Naive thymus-derived CD8-positive, alpha-beta T cell (primary cell): ENCODE measurements at places on chromosomes 6 and 20. TPM values are rescaled to one million over a fixed set of nuclear protein-coding genes. Genes with fewer than 3 reads are reported as not detected.
A peak's percentile ranks its signal among the peaks of the same experiment; 100 is the strongest.

WFDC12 gene
- not detected for total RNA-seq

- no peak overlapping the region for H3K4me3 ChIP-seq
- H3K36me3 ChIP-seq: no peaks in the 10 kb centered on the region
- H3K27ac ChIP-seq: no peak overlapping the region
Measured at GRCh38 chr6:12261502-12261901, 28.7 kb upstream of the EDN1 start.

DNA sequence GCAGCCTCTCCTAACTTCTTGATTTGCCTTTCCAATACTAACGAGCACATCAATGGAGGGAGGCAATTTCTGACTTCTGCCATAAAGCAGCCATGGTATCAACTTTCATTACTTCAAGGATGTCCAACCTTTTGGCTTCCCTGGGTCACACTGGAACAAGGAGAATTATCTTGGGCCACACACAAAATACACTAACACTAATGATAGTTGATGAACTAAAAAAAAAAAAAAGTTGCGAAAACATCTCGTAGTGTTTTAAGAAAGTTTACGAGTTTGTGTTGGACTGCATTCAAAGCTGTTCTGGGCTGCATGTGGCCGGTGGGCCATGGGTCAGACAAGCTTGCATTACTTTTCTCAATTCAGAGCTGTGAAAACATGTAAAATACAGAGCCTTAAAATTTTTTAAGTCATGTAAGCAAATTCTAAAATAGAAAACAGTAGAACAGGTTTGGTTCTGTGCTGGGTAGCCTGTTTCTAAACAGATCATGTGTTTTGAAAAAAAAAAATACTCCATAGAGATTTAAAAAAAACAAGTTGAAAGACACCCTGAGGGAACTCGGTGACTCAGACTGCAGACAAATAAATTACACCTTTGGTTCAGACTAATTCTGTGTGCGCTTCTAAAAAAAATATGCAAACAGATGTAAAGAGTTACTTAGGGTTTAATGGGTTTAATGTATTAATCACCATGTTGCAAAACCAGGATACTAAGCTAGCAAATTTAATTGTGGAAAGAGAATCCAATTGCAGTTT, 43.6 kb upstream of the SLC22A23 start:
- no peak overlapping the region for H3K27ac ChIP-seq
- peaks cover 9% of the 10 kb centered on the region for H3K4me1 ChIP-seq
- no peaks in the 10 kb centered on the region for H3K36me3 ChIP-seq

DNA sequence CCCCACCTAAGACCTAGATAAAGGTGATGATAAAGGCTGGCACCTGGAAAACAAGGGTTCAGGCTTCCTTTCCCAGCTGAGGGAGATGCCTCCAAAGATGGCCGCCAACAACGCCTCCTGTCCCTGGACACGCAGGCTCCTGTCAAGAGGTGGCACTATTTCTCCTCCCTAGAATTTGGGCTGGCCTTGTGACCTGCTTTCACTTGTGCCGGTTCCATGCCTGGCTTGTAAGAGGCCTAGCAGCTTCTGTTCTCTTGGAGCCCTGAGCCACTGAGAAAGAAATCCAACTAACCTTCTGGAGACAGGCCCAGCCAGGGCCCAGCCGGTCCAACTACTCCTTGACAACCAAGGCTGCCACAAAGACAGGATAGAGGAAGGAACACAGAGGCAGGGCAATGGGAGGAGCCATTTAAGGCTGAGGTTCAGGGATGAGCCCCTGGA, 60.2 kb upstream of the RALY start:
- peak; percentile 35 for DNase-seq
- H3K27ac ChIP-seq: no peak overlapping the region
- H3K36me3 ChIP-seq: no peaks in the 10 kb centered on the region
- H3K4me1 ChIP-seq: no peaks in the 10 kb centered on the region

DNA sequence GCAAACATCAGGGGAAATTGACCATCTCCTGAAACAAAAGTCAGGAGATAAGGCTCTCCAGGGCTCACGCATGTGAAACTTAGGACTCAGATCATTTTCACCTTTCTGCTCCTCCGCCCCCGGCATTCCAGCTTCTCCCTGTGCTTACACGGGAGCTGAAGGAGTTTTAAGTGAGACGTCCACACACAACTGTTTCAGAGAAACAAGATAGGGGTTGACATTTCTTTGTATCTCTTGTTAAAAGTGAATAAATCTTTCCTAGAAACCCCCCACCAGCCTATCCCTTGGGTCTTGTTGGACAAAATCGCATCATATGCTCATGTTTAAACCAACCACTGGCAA, 46.1 kb downstream of the FAM50B start:
- H3K27me3 ChIP-seq: peaks cover 17% of the 10 kb centered on the region
- DNase-seq: no peak
- H3K4me3 ChIP-seq: no peak overlapping the region
- H3K4me1 ChIP-seq: no peaks in the 10 kb centered on the region
- no peak overlapping the region for H3K27ac ChIP-seq
- no peaks in the 10 kb centered on the region for H3K36me3 ChIP-seq

TRIM15 gene
- not detected for total RNA-seq

- H3K27me3 ChIP-seq: no peaks in the 10 kb centered on the region
- no peak for DNase-seq
- H3K4me1 ChIP-seq: peaks cover 19% of the 10 kb centered on the region
Measured at GRCh38 chr6:158039571-158040050, 57.9 kb downstream of the SYNJ2 start.

GRCh38 chr20:62758226-62758912, 37.9 kb upstream of the MRGBP start:
- H3K36me3 ChIP-seq: no peaks in the 10 kb centered on the region
- H3K4me3 ChIP-seq: no peak overlapping the region
- H3K4me1 ChIP-seq: no peaks in the 10 kb centered on the region
- no peak for DNase-seq

- no peak for DNase-seq
- no peaks in the 10 kb centered on the region for H3K36me3 ChIP-seq
- peaks cover under 1% of the 10 kb centered on the region for H3K4me1 ChIP-seq
- H3K27me3 ChIP-seq: peaks cover 2% of the 10 kb centered on the region
Measured at GRCh38 chr6:17928514-17929430, 58.7 kb downstream of the KIF13A start.

GRCh38 chr6:162315291-162315690, 412.3 kb downstream of the PRKN start:
- DNase-seq: no peak
- H3K27ac ChIP-seq: no peak overlapping the region
- peaks cover 3% of the 10 kb centered on the region for H3K36me3 ChIP-seq

HAO1 gene
- total RNA-seq: not detected

SMOC2 gene
- total RNA-seq: not detected

TBX18 gene
- total RNA-seq: not detected

DNA sequence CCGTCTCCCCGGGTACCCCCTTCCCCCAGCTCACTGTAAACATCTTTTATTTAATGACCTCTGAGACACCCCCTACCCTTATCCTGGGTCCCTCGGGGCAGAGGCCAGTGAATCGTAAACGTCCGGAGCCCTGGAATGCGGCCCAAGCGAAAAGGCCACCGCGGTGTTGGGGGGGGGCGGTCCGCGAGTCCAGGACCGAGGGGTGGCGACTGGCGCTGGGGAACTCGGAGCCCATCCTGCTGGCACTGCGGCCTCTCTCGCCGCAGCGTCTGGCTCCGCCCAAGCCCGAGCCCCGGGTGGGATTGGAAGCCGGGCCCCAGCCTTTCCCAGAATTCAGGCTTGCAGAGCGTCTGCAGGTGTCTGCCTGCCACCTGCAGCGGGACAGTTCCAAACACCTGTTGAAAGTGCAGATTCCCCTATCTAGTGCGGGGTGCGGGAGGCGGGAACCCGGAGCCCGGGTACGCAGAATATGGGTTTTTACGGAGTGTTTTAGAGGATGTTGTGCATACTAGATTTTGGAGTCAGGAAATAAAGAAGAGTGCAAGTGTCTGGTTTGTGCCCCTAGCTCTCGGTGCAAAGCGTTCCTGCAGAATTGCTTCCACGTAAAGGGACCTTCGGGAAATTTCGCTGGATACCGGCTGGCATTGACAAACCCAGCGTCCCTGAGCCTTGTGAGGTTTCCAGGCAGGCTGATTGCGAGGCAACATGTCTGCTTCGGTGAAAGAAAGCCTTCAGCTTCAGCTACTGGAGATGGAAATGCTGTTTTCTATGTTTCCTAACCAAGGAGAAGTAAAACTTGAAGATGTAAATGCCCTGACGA, 800 bp downstream of the RWDD2A start:
- H3K4me3 ChIP-seq: peak overlapping the region; percentile 99
- H3K27ac ChIP-seq: peak overlapping the region; percentile 69
- peaks cover 47% of the 10 kb centered on the region for H3K4me1 ChIP-seq
- no peaks in the 10 kb centered on the region for H3K27me3 ChIP-seq
- DNase-seq: no peak
- peaks cover 4% of the 10 kb centered on the region for H3K36me3 ChIP-seq

PARD6B gene
- 9.4 TPM for total RNA-seq

DNA sequence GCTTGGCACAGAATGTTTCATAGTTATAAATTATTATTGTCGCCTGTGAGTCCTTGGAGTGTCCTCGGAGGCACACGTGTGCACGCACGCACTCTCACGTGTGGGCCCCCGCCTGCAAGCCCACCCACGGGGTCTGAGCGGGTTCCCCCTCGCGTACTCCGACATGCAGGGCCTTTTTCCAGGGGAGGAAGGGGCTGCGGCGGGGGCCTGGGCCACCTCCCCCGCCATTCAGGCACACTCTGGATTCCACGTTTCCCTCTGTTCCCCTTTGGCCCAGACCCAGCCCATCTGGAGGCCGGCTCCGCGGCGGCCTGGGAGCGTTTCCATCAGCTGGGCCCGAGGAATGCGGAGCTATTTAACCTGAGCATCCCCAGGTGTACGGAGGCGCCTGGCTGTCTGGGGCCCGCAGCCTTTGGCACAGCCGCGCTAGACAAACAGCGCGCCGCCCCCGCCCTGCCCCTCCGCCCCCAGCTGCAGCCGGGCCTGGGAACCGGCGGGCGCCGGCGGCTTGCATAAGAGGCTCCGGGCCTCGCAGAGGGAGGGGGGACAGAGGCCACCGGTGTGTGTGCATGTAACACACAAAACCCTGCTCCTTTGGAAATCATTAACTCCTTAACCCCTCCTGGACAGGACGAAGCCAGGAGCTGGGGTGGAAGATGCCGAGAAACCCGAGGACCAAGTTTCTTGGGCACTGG, 3.3 kb downstream of the ID1 start:
- no peak overlapping the region for H3K4me3 ChIP-seq
- DNase-seq: no peak
- H3K36me3 ChIP-seq: no peaks in the 10 kb centered on the region
- H3K27ac ChIP-seq: no peak overlapping the region
- H3K4me1 ChIP-seq: peaks cover 17% of the 10 kb centered on the region
- H3K27me3 ChIP-seq: peaks cover 11% of the 10 kb centered on the region

DNA sequence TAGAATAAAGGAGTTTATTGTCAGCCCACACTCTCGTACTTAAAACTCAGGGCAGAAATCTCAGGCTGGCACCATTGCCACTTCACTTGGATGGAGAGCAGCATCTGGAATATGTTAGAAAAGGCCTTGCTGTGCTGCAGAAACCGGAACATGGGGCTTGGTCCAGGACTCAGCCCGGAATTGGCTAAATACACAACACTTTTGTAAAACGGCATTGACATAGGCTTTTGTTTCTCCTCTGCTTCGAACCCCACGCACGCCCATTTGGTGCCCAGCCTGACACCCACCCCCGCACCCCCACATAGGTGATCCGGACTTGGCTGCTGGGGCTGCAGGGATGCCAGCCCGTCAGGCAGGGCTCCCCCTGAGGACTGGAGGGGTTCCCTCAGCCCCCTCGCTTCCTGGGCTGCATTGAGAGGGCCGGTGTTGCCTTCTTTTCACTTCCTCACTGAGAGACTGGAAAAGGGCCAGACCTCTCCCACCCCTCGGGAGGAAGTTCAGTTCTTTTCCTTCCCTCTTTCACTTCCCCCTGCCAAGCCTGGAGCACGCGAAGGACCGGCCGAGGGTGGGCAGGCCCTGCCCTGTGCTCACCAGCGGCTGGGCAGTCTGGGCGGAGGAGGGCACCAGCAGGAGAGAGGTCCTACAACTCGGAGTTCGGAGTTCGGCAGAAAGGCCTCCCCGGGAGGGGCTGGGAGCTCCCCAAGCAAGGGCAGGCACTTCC, 17.9 kb upstream of the CST3 start:
- H3K36me3 ChIP-seq: no peaks in the 10 kb centered on the region
- H3K4me3 ChIP-seq: no peak overlapping the region
- peaks cover 5% of the 10 kb centered on the region for H3K27me3 ChIP-seq
- no peaks in the 10 kb centered on the region for H3K4me1 ChIP-seq
- H3K27ac ChIP-seq: no peak overlapping the region

- no peaks in the 10 kb centered on the region for H3K27me3 ChIP-seq
- peaks cover 33% of the 10 kb centered on the region for H3K36me3 ChIP-seq
- peaks cover 47% of the 10 kb centered on the region for H3K4me1 ChIP-seq
- peak overlapping the region; percentile 87 for H3K27ac ChIP-seq
Measured at GRCh38 chr20:5171064-5171789, 44.4 kb downstream of the CDS2 start.

DNA sequence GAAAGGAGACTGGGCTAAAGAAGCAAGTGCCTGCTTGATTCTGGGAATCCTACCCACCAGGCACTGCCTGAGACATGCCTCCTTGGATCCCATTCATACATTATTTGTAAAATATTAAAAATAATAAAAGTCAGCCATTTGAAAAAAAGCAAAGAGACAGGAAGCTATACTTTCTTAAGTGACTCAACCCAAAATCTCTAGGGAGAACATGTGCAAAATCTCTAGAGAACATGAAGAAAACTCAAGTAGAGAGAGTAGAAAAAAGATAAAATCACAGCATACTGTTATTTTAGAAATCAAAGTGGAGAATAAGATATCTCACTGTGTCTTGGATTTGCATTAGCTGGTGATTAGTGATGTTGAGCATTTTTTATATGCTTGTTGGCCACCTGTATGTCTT, 197.2 kb upstream of the GGTLC1 start:
- no peak overlapping the region for H3K4me3 ChIP-seq
- H3K27ac ChIP-seq: no peak overlapping the region
- no peak for DNase-seq

DNA sequence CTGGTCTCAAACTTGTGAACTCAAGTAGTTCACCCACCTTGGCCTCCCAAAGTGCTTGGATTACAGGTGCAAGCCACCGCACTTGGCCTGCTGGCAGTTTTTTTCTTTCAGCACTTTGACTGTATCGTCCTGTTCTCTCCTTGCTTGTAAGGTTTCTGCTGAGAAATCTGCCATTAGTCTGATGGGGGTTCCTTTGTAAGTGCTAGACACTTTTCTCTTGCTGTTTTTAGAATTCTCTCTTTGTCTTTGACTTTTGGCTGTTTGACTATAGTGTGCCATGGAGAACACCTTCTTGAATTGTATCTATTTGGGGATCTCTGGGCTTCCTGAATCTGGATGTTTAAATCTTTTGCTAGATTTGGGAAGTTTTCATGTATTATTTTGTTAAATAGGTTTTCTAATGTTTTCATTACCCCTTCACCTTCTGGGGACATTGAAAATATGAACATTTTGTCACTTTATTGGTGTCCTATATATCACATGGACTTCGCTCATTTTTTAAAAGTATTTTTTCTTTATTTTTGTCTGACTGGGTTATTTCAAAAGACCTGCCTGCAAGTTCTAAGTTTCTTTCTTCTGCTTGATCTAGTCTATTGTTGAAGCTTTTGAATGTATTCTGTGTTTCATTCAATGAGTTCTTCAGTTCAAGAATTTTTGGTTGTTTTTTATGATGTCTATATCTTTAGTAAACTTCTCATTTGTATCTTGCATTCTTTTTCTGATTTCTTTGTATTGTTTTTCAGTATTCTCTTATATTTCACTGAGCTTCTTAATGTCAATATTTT, 22.1 kb downstream of the GJA10 start:
- H3K4me3 ChIP-seq: no peak overlapping the region
- no peak for DNase-seq
- H3K4me1 ChIP-seq: peaks cover 7% of the 10 kb centered on the region
- H3K36me3 ChIP-seq: peaks cover 10% of the 10 kb centered on the region
- H3K27ac ChIP-seq: no peak overlapping the region

- peaks cover 32% of the 10 kb centered on the region for H3K4me1 ChIP-seq
- H3K36me3 ChIP-seq: peaks cover 7% of the 10 kb centered on the region
Measured at GRCh38 chr6:137161949-137162348, 11.5 kb downstream of the IL22RA2 start.
